Fibroblast of skin of right biceps (primary cell): ENCODE measurements at places on chromosomes 2 and 18.

DNA sequence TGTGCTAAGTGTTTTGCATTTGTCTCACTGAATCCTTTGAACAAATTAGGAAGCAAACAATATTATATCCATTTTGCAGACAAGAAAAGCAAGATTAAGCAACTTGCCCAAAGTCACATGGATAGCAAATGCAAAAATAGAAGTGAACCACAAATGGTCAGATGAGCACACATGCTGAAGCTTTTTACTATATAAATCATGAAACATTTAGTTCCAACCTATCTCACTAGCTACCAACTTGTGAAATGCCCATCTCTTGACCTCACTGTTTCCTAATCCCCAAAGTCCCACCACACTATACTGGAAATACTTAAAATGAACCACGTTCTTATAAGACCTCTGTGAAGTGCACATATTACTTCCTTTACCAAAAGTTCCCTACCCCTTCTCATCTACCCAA is 380.5 kb downstream of the ERBB4 start:
- DNase-seq: no peak

DNA sequence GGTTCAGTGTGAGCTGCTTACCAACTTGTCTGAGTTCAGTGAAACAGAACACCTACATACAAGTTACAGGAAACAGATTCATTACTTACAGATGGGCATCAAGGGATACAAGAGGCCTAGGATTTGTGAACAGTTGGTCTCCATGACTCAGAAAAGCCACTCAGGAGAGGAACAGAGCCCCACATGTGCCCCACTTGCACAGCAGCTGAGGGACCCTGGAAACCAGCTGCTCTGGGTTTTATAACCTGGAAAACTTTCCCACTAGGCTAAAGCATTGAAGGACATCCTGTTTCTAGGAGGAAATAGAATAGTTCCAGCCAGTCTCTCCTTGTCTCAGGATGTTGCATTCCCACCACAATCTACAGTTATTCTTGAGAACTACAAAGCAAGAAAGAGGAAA is 530.0 kb downstream of the ZNF804A start:
- no peak for DNase-seq

- no peak for DNase-seq
Observed at GRCh38 chr2:240236217-240237111, 96.0 kb upstream of the OTOS start.

DNA sequence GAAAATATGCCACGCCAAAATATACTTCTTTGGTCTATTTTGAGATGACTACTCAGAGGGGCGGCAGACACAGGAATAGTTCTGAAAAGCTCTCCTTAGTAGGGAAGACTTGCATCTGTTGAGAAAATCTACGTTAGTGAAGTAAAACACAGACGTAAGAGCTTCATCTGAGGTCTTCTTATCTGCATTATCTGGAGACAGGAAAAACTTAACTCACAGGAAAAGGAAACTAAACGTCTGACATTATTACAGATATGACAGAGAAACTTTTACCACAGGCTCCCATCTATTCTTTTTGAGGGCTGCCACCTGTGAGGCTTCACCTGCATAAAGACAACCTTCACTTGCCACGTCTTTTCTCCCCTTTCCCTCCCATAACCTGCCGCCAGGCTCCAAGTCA is 1295.7 kb downstream of the LRP1B start:
- no peak for DNase-seq

DNA sequence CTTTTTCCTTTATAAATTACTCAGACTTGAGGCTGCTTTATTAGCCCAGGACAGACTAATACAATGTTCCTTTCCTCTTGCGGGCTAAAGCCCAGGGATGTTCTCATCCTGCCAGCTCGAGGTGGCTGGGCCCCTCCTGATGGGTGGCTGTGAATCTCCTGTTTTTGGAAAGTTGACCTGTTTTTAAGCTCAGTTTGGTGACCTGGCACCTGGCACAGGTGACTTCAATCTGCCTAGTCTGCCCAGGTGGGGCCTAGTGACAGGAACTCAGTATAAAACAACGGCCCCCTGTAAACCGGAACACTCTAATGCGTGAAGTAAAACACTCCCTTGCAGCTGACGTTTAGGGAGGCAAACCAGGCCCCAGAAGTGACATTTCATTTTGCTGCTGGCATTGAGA is 92.7 kb upstream of the SNTG2 start:
- DNase-seq: no peak

- peak; percentile 45 for DNase-seq
Observed at GRCh38 chr2:31142110-31142509, 3.9 kb upstream of the GALNT14 start.

DNA sequence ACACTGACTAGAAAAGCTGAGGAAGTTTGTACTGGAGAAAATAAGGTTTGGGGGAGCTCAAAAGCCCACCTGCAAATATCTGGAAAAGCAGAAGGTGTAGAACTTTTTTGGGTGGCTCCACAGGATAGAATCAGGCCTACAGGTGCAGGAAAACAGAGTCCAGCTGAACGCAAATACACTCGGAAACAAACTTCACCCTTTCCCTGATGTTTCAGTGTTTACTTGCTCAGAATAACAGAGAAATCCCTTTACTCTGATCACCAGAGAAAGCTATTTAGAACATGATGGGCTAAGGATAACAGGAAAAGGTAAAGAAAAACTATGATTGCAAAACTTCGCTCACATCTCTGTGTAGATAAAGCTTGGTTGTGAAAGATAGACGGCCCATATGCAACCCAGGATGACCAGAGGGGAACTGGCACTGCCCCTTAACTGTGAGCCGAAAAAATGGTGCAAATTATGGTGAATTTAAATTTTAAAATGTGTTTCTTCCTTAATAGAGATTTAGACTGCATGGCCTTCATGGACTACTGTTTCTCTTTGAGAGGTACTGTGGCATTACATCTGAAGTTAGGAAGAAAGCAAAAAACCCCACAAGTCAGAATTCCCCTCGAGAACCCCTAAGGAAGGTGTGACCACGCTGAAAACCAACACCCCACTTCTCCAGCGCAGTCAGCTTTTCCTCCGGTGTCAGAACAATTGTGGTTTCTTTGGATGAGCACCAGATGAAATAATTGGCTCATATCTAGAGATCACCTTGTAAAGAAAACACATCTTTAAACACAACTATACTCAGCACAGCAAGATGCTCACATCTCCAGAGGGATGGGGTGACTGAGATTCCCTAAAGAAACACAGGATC is 84.5 kb upstream of the TMEM247 start:
- no peak for DNase-seq

GRCh38 chr2:54106631-54107454 is 8.6 kb upstream of the ACYP2 start:
- peak; percentile 49 for DNase-seq

DNA sequence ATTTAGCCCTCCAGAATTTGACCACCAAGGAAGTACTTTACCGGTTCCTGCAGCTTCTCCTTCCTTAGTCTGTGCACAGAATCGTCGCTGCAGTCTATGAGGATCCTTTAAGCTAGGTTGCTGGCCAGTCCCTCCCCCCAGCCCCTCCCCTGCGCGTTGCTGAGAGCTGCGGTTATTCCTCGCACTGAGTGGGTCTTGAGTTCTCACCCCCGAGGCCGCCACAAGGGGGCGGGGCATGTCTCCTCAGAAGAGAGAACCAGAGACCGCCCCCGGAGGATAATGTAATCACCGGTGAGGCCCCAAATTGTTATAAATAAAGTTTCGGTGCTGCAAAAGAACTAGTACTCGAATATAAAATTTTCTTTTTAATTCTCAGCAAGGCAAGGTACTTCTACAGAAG is 1184.9 kb upstream of the CDH2 start:
- DNase-seq: no peak

DNA sequence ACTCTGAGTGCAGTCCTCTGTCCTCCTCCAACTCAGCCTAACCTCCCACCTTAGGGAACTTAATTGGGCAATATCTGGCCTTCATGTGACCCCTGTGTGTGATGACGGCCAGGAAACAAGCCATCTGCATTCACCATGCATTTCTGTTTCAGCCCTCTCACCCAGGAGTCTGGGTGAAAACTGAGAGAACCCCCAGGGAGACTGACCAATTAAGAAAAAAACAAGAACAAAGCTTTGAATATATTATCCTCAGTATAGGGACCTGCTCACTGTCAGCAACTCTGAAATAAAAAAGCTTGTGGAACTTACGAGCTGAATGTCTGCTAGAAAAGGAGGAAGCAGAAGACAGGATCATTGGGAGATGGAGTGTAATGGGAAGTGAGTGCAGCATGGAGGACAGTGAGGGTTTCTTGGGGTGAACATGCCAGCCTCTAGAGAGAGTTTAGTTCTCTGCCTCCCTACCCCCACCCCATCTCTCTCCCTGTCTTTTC is 9.5 kb downstream of the MAPRE2 start:
- DNase-seq: no peak

GRCh38 chr2:150679456-150680120 is 192.1 kb upstream of the RND3 start:
- peak; percentile 56 for DNase-seq

DNA sequence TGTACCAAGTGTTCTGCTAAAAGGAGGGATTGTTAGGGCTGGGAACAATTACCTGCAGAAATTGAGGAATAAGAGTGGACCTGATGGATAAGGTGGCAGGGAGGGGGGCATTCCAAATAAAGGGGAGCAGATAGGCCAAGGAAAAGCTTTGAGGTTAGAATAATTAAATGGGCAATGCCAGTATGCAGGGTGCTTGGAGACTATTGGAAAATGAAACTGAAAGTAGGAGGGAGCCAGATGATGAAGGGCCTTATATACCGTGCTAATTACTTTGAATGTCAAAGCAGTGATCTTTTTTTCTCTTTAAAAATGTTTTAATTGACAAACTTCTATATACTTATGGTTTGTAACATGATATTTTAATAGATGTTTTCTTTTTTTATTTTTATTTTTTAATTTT is 42.9 kb downstream of the MMADHC start:
- no peak for DNase-seq

DNA sequence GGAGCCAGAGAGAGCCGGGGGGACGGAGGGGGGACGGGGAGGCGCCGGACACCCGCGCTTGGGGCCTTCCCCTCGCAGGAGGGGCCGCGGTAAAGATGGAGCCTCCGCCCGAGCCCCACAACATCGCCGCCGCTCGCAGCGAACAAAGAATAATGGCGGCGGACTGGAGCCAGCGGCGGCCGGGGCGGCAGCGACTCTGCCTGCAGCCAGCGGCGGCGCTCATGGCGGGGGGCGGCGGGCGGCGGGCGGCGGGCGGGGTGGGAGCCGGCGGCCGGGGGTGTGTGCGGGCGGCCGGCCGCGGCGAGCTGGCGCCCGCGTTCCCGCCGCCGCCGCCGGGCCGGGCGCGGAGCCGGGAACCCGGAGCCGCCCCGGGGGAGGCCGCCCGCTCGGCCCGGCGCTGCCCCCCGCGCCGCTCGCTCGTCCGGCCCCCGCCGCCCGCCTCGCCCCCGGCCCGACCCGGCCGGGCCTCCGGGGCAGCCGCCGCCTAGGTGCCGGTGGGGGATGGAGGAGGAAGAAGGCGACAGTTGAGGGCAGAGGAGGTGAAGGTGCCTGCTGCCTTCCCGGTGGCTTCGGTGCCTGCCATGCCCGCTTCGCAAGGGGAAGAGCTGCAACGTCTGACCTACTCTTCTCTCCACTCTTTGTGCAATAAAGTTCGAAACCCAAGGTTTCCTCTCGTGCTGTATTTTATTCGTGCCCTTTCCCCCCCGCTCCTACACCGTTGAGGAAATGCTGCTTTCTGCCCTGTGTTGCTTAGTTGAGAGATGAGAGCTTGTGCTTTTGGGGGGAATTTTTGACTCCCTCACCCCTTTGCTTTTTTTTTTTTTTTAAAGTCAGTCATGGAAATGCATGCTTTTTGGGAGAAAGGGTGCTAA is 634 bp downstream of the CREB1 start:
- peak; percentile 53 for DNase-seq

DNA sequence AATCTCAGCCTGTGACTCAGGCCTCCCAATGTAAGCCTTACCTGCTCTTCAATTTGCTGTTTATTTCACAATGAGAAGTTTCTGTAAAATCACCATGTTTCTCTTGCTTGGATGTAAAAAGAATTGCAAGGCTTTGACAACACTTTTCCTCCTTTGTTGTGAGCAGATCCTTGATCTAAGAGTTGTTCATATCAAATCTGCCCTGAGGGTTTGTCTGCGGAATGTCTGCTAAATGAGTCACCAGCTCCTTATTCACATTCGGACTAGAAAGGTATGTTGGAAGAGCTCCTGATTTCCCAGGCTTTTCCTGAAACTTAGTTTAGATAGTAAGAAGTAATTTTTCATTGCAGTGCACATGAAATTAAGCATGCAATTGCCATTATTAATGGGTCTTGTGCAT is 268.2 kb upstream of the TCF4 start:
- peak; percentile 95 for DNase-seq

DNA sequence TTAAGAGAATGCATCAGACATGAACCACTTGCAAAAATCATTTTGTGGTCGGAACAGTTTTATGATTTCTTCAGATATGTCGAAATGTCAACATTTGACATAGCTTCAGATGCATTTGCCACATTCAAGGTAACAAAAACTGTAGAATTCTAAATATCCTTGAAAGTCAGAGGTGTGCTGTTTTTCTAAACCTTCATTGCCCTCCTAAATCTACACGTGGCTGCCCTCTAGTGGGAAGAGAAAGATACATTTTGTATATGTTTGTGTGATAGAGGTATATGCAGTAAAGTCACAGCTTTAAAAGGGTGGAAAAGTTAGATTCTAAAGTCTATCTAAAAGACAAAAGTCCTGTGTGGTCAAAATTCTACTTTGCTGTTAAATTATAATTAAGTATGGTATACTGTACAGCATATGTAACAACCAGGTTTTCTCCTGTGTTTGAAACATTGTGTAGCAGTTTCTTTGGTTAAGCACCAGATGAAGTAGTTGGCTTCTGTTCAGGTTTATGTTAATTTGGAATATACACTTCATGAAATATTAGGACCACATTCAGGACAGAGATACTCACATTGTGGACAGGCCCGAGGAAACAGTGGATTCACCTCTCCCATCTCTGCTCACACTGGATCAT is 65.9 kb upstream of the ITM2C start:
- peak; percentile 54 for DNase-seq

- DNase-seq: no peak
Observed at GRCh38 chr2:64612575-64613195, 41.0 kb downstream of the SERTAD2 start.

DNA sequence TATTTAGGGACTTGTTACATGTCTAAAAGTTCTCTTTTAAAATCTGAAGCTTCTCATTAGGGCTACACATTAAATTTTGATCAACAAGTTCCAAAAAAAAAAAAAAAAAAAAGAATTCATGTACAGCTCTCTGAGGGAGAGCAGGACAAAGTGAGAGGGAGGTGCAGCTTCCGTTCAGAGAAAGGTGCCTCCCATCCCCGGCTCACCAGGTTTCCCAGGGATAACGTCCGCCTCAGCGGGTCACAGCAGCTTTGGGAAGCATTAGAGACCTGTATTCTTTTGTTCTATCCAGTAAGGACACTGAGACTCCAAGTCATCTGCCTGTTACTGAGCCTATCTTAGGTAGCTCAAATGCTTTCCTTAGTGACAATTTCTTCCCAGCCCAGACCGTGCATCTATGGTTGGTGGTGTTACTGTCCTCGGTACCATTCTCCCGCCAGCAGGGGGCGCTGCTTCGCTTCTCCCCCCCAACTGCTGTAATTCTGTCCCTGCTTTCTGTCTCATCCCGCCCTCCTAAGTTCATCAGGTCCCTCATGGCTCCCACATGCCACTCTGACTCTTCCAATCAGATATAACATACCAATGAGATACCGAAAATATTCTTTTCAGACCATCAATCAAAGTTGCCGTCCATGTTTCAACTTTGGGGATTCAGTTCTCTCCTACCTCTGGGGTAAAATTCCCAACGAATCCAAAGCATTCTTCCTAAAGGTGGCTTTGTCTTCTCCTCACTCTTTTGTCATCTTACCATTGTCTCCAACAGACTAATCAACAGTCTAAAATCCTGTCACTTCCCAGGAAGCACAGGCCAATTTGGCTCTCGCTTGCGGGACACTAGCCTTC is 466.5 kb downstream of the METTL4 start:
- DNase-seq: peak; percentile 51
